ENCODE measurements at places on chromosomes 2 and 18. TPM values are rescaled to one million over a fixed set of nuclear protein-coding genes. Genes with fewer than 3 reads are reported as not detected.

The LIPT1 gene
- total RNA-seq = 4.8 TPM

The CRYGC gene
- not detected for total RNA-seq

The PSMD1 gene
- 103 TPM for total RNA-seq

The VIT gene
- 0.22 TPM for total RNA-seq

The CDH7 gene
- under 0.01 TPM for total RNA-seq

The REG3G gene
- total RNA-seq = not detected

GRCh38 chr2:240570531-240571313 lies 2.4 kb downstream of the RNPEPL1 start:
- no peak for DNase-seq

DNA sequence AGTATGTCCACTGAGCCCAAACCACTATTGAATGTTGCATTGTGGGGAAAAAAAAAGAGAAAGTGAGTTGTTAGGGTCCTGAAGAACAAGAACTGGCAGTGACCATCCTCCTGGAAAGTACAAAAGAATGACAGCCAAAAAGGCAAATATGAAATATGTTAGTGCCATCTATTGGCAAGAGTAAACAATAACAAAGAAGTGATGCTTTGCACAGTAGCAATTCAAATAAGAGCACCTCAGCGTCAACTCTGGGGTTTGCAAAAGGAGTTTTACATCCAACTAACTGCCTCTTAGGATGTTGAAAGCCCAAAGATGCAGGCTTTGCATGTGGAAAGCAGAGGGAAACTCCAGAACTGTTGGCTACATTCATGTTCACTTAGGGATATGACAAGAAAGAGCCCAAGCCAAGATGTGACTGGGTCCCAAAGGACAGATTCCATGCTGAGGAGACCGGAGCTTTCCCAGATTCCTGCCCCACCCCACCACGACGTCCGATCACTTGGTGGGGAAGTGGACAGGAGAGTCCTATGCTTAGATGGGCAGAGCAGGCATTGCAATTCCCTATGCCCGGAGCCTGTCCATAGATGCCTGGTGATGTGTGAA lies 15.6 kb downstream of the TRABD2A start:
- DNase-seq = no peak

GRCh38 chr2:46213906-46214305 lies 83.3 kb upstream of the EPAS1 start:
- no peak for DNase-seq

DNA sequence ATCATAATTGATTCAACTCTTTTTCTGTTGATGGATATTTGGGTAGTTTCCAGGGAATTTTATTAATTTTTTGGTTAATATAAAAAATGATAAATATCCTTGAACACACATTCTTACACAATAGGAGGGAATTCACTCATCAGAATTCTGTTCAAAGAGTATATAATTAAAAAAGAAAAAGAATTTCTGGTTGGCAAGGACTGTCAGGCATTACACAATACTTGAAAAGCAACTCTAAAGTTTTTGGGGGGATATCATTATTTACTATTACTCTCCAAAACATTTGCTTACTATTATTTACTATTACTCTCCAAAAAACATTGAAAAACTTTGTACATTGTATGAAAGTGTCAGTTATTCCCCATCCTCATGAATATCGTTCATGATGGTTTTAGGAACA lies 38.0 kb downstream of the G6PC2 start:
- no peak for DNase-seq

DNA sequence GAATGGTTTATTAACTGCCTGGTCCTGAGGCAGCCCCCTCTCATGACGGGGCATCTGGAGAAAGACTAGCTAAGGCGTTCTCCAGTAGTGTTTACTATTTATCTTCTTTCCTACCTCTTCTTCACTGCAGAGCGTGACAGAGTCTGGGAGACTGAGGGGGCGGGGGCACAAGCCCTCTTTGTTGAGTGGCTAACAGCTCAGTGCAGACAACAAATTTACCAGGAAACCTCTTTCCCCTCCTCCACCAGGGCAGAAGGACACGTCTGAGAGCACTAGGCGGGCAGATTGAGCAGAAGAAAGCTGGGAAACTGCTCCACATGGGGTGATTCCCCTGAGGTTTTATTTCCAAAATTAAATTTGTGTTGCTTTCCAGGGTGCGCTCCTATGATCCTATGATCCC lies 322.1 kb downstream of the CNTNAP5 start:
- DNase-seq = no peak

DNA sequence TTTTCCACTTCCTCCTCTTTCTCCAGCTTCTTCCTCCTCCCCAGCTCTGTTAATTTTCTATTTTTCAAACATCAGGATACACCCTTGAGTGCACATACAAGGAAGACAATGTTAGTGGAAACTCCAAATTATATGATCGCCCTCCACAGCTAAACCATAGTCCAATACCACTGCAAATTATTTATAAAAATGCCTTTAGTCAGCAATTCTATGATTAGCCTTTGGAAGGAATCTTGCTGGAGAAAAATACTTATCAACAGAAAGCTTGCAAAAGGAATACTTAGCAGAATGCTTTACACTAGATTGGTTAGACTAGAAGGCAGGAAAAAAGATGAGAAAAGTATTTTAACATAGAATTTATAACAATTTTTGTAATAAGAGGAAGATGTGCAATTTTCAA lies 178.9 kb downstream of the FAM124B start:
- DNase-seq = no peak

GRCh38 chr2:96891591-96892333 lies 21.9 kb upstream of the SEMA4C start:
- DNase-seq = no peak

DNA sequence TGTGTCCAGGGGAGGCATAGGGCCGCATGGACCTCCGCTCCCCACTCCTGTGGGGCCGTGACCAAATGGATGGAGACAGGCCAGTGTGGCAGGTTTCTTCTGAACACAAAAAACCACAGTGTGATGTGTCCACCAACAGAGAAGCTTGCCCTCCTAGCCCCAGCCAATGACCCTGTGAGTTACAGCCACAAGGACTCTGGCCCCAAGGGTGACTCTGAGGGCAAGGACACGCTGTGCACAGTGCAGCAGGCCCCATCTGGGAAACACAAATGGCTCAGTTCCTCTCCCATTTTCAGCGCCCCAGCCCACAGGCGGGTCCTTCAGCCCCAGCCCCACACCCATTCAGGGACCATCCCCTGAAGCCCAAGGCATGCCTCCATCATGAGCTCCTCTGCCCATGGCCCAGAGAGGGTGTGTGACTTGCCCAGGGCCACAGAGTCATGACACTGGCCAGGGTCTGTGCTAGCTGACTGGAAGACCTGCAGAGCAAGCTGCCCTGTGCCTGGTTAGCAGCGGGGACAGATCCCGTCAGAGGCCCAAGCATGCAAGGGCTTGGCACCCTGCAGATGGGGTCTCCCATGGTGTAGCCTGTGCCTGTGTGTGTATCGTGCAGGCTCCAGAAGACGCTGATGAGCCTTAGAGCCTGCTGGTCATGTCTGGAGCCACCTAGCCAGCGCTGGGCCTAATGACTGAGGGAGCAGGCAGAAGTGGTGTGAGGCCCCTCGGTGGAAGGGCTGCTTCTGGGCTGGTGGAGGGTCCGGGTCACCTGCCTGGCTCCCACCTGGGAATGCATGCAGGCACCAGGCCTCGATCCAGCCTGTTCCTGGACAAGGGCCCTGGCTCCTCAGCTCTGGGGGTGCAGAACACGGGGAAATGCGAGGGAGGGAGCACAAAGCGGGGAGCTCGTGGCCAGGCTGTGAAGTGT lies 47.7 kb downstream of the HS6ST1 start:
- no peak for DNase-seq

Data from lung microvascular endothelial cell (primary cell).